ENCODE measurements at places on chromosomes 5 and 9. TPM values are rescaled to one million over a fixed set of nuclear protein-coding genes. Genes with fewer than 3 reads are reported as not detected.

The PDE8B gene
- 1.9 TPM for total RNA-seq

The FOXD4L4 gene
- total RNA-seq: 0.26 TPM

The SPINK4 gene
- total RNA-seq: 2.1 TPM

The IL7R gene
- total RNA-seq: not detected

The RANBP17 gene
- 31.8 TPM for total RNA-seq

The TAF1L gene
- not detected for total RNA-seq

The AFAP1L1 gene
- 0.45 TPM for total RNA-seq

- peaks cover 20% of the 10 kb centered on the region for H3K4me1 ChIP-seq
- H3K27ac ChIP-seq: peak within 1 kb of the TSS; percentile 77
- no peaks in the 10 kb centered on the region for H3K27me3 ChIP-seq
- peak within 1 kb of the TSS; percentile 78 for H3K4me3 ChIP-seq
- peak; percentile 72 for DNase-seq
- H3K36me3 ChIP-seq: 0 out of 2 replicates have a peak, but pooled peaks cover 4% of the 10 kb centered on the region
Observed at GRCh38 chr5:178232124-178232919, at the start of gene PHYKPL. PHYKPL (minus strand) TSS chr5:178232802; CDS start chr5:178232550, 252 bp downstream.

GRCh38 chr5:10868956-10869355, 107.9 kb upstream of the DAP start:
- H3K27ac ChIP-seq: no peak overlapping the region
- H3K4me1 ChIP-seq: no peaks in the 10 kb centered on the region
- H3K27me3 ChIP-seq: no peaks in the 10 kb centered on the region
- H3K36me3 ChIP-seq: no peaks in the 10 kb centered on the region

- no peak overlapping the region for H3K27ac ChIP-seq
- DNase-seq: no peak
- H3K4me1 ChIP-seq: no peaks in the 10 kb centered on the region
- no peaks in the 10 kb centered on the region for H3K27me3 ChIP-seq
- H3K36me3 ChIP-seq: no peaks in the 10 kb centered on the region
Observed at GRCh38 chr9:70642341-70642740, 227.9 kb upstream of the KLF9 start.

DNA sequence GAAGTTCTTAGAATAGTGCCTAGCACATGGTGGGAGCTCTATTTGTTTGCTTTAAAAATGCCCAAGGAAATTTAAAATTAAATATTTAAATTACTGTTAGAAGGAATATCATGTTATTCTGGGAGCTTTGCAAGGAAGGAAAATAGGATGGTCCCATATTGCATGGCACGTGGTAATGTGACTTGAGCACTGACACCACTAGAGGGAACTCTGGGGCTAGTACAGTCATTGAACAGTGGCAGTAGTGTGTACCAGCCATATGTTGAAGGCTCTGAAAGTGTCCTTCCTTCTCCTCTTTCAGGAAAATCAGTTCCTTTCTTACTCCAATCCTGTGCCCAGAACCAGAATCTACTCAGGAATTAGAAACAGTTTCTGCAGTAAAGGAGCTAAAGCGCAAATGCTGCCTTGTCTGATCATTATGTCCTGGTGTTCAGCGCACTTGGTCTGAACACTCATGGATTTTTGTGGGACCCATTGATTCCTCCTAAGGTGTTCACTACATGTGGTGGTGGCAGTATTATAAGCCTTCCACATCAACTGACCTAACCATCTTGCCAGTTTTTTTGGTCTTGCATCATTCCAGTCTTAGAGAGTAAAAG, 54.1 kb downstream of the GDA start:
- no peaks in the 10 kb centered on the region for H3K36me3 ChIP-seq
- H3K27me3 ChIP-seq: no peaks in the 10 kb centered on the region
- no peaks in the 10 kb centered on the region for H3K4me1 ChIP-seq

DNA sequence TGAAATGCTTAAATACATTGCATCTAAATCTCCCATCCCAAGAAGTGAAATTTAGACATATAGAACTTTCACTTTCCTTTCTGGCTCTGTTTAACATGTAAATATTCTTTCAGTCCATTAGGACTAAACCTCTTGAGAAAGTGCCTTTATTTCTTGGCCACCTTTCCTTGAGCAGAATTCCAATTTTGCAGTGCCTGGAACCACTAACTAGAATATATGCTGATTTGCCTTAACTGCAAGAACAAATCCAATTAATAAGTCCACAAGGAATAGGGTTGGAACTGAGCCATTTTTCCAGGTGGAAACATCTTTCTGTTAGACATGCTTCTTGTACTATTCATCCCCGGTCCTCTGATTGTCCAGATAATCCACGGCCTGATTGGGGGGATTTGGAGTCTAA, 478.0 kb downstream of the ENC1 start:
- no peaks in the 10 kb centered on the region for H3K27me3 ChIP-seq
- H3K27ac ChIP-seq: no peak overlapping the region
- no peak overlapping the region for H3K4me3 ChIP-seq
- DNase-seq: no peak

DNA sequence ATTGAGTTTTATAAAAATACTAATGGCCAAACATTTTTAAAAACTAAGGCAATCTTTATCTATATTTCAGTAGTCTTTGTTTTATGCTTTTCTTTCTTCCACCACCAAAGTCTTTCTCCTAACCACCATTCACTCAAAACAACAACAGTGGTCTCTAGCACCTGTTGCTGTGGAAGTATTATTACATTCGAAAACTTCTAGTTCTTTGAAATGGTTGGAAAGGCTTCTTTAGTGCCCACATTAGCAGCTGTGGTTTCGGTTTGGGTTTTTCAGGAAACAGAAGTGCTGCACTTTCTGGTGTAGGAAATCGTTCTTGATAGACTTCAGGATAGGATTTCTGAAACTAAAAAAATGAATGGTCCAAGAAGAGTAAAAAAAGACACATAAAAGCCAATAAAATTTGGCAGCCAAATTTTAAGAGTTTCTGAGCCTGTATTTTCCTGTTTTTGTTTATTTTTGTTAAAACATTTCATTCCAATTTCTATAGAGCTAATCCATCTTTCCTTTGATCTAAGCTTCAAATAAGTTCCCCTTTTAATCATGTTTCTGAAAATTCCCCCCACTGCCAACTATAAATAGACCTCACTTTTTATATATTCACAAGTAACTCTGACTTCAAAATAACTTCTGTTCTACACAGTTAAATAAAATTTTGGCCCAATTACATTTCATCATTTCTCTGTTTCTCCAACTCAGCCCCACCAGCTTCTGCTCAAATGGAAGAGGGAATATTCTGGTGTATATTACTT, 102.2 kb downstream of the DEPDC1B start:
- no peaks in the 10 kb centered on the region for H3K4me1 ChIP-seq
- no peak overlapping the region for H3K27ac ChIP-seq
- no peak overlapping the region for H3K4me3 ChIP-seq
- H3K36me3 ChIP-seq: no peaks in the 10 kb centered on the region
- no peaks in the 10 kb centered on the region for H3K27me3 ChIP-seq
- no peak for DNase-seq

- no peaks in the 10 kb centered on the region for H3K27me3 ChIP-seq
- peak; percentile 82 for DNase-seq
- H3K27ac ChIP-seq: no peak overlapping the region
- peaks cover 2% of the 10 kb centered on the region for H3K36me3 ChIP-seq
Observed at GRCh38 chr9:129624168-129624759, 1.7 kb upstream of the NTMT1 start.

GRCh38 chr5:10235350-10235749, 14.3 kb downstream of the ATPSCKMT start:
- H3K27me3 ChIP-seq: no peaks in the 10 kb centered on the region
- no peak for DNase-seq
- no peak overlapping the region for H3K4me3 ChIP-seq
- no peaks in the 10 kb centered on the region for H3K36me3 ChIP-seq
- H3K27ac ChIP-seq: no peak overlapping the region

DNA sequence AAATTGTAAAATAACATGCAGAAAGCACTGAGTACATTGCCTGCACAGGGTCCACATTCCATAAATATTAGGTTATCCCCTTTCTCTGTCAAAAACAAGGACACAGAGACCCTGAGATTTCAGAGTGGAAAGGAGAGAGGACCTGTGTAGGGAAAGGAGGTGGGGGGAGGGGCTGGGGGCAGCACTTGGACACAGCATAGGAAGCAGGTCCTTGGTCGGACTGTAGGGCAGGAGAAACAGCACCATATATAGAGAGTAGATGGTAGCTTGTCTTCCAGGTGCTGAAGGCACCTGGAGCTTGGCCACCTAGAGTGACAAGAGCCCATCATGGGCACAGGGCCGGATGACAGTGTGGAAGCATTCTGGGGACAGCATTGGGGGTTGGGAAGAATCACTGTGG, 2.4 kb downstream of the TPM2 start:
- no peak overlapping the region for H3K4me3 ChIP-seq
- peaks cover 25% of the 10 kb centered on the region for H3K4me1 ChIP-seq
- H3K27me3 ChIP-seq: no peaks in the 10 kb centered on the region
- H3K27ac ChIP-seq: no peak overlapping the region

DNA sequence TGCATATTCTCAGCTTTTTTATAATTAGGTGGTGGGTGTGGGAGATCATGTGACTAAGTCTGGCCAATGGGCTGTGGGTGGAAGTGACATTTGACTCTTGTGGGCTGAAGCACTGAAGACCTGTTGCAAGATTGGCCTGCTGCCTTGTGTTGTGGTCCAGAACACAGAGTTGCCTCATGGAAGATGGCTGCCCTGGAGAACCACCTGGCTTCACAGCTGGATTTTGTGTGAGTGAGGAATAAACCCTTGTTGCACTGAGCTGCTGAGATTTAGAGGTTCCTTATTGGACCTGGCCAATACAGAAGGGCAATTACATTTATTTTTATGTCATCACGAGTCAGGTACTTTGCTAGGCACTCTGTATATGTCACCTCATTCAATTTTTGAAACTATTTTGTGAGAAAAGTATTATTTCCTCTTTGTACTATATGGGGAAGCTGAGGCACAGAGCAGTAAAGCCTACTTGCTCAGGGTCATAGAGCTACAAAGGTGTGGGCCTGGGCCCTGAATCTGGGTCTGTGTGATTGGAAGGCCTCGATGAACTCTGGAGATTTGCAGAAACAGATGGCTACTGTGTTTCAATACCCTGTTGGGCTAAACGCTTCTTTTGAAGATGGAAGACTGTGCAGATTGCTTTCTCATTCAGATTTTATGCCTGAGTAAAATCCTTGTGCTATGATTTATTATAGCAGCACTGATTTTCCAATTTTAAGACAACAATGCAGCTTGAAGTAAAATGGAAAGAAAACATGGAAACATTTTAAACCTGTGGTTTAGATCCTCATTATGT, 71.2 kb upstream of the TBC1D2 start:
- no peaks in the 10 kb centered on the region for H3K36me3 ChIP-seq
- H3K27ac ChIP-seq: no peak overlapping the region
- no peaks in the 10 kb centered on the region for H3K27me3 ChIP-seq
- H3K4me3 ChIP-seq: no peak overlapping the region

DNA sequence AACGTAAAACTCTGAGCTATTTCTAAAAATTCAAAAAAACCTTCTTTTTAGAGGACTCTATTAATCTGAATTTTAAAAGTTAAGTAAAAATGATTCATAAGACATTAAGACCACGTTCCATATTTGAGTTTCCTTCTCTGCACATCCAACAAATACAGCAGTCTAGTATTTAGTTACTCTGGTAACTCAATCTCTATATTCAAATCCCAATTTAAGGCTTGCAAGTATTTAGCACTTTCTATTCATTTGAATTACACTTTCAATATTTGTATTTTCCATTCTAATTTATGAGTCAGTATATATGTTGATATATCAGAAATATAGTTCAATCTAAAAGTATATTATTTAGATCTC, 17.7 kb downstream of the RFX3 start:
- H3K4me3 ChIP-seq: no peak overlapping the region
- 0 out of 2 replicates have a peak, but pooled peaks cover 5% of the 10 kb centered on the region for H3K4me1 ChIP-seq
- peak overlapping the region; percentile 46 for H3K27ac ChIP-seq
- H3K27me3 ChIP-seq: no peaks in the 10 kb centered on the region
- H3K36me3 ChIP-seq: no peaks in the 10 kb centered on the region

- H3K27me3 ChIP-seq: no peaks in the 10 kb centered on the region
- H3K4me3 ChIP-seq: peak overlapping the region; percentile 31
- no peak overlapping the region for H3K27ac ChIP-seq
- no peak for DNase-seq
Observed at GRCh38 chr9:708551-709432, 132.7 kb upstream of the DMRT1 start.

GRCh38 chr5:180704362-180704761, 35.5 kb downstream of the OR2Y1 start:
- no peaks in the 10 kb centered on the region for H3K4me1 ChIP-seq
- DNase-seq: no peak
- H3K27ac ChIP-seq: no peak overlapping the region

DNA sequence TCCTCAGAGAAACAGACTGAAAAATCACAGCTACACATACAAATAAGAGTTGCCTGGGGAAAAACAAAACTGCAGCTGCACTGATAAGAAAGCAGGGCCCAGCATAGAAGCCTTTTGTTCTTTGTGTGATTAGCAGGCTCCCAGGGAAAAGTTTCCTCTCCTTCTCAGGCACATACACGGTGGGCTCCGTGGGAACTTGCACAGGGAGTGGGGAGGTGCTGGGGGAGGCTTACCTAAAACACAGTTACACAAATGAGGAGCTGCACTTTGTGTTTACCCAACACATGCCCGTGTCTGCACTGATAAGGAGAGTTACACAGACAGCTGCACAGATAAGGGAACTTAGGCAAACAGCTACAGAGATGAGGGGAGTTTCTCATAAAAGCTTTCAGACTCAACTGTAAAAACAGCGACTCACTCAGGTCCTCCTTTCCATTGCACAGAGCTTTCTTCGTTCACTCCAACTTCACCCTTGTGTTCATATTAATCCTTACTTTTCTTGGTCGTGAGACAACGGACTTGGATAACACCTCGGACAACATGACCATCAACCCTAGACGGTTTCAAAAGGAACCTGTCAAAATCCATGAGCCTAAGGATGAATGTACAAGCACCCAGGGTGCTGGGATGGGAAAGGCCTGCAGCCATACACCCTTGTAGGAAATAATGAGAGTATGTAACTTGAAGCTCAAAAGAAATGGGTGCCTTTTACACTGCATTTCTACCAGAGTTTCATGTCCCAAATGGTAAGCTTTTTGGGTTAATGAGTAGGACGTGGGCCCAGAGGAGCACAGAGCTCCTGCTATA, 50.8 kb downstream of the SERINC5 start:
- H3K4me1 ChIP-seq: peaks cover 33% of the 10 kb centered on the region
- no peaks in the 10 kb centered on the region for H3K27me3 ChIP-seq
- H3K27ac ChIP-seq: peak overlapping the region; percentile 71
- H3K4me3 ChIP-seq: no peak overlapping the region
- H3K36me3 ChIP-seq: no peaks in the 10 kb centered on the region

GRCh38 chr5:98770911-98771322, 2.5 kb upstream of the RGMB start:
- no peaks in the 10 kb centered on the region for H3K36me3 ChIP-seq
- H3K4me3 ChIP-seq: peak overlapping the region; percentile 46
- H3K27me3 ChIP-seq: no peaks in the 10 kb centered on the region
- peak overlapping the region; percentile 82 for H3K27ac ChIP-seq

All from Caco-2 (cell line).